ENCODE measurements at places on chromosomes 1 and 21.

DNA sequence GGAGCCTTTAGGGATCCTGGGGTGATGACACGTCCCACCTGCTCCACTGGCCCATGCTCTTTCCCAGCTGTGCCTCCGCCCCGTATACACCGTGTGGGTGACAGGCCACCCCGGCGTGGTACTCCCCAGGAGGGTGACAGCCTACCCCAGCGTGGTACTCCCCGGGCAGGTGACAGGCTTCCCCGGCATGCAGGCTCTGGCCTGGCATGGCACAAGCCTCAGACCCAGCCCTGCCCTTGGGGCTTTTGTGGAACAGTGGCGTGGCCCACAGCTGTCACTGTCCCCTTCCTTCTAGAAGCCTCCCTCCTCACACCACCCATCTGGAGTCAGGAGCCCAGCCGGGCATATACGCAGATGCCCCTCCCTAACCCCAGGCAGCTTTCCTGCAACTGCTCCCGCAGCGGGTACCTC is 4.7 kb upstream of the PFKL start:
- DNase-seq, result no peak

DNA sequence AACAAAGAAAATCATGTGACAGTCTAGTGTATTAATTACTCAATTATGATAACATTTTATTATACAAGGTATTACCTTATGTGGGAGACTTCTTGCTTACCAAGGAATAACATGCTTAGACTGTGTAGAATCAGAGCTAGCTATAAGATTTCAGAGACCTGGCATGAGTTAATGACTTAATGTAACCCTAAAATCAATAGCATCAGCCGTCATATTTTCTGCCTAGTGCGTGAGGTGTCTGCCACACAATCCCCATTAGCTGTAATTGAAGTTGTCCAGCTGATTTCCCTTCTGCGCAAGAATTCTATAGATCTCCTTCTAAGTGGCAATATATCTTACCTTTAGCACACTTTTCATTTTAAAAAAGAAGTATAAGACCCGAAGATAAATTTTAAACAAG is 28.8 kb downstream of the CHODL start:
- no peak for DNase-seq

DNA sequence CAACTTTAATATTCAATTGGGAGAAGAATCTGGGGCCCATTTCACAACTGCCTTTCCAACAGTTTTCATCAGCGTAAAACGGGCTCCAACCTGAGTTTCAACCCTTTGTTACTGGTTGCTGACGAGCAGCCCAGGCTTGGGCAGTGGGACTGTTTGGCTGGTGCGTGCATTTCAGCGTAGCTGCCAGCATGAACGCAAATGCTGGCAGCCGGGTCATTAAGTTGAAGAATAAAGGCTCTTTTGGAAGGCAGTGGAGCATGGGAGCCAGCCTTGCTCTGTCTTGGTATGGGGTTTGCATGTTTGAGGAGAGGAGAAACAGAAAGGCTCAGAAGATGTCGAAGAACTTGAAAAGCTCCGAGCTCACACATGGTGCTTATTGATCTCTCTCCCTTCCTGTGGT is 40.7 kb downstream of the WDR3 start:
- no peak for DNase-seq

DNA sequence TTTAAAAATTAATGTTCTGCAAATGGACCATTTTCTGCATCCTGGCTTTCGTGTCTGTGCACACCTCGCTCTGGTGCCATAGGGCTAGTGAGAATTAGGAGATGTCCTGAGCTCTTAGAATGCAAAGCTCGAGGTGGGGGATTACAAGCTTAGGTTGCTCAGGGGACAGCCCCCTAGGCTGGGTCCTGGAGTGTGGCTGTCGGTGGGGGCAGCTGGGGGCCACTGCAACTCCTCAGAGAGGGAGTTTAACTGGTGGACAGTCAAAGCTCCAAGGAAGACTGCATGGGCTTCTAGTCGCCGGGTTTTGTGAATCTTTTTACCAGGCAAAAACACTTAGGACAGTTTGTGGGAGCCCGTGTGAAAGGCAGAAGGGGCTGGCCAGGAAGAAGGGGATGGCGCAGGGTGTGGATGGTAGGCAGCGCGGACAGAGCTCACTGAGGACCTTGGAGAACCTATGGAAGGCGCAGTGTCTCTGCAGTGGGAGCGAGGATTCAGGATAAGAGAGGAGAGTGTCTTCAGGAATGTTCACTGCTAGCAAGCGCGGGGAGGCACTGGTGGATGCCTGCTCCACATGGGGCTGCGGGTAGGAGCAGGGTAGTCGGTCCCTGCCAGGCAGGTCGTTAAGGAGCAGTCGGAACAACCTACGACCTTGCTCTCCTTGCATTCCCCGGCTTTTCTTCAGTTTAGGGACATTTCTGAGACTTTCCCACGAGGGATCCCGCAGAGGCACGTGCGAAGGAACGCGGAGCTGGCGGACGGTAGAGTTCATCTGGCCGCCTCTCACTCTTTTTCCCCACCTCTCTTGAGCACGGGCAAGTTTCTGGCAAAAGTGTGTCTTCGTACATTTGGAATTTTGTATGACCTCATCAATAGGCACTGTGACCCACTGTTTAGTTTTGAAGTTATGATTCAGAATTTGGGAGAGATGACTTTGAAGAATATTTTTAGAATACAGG is 12.9 kb upstream of the KCNE1 start:
- DNase-seq, result no peak

DNA sequence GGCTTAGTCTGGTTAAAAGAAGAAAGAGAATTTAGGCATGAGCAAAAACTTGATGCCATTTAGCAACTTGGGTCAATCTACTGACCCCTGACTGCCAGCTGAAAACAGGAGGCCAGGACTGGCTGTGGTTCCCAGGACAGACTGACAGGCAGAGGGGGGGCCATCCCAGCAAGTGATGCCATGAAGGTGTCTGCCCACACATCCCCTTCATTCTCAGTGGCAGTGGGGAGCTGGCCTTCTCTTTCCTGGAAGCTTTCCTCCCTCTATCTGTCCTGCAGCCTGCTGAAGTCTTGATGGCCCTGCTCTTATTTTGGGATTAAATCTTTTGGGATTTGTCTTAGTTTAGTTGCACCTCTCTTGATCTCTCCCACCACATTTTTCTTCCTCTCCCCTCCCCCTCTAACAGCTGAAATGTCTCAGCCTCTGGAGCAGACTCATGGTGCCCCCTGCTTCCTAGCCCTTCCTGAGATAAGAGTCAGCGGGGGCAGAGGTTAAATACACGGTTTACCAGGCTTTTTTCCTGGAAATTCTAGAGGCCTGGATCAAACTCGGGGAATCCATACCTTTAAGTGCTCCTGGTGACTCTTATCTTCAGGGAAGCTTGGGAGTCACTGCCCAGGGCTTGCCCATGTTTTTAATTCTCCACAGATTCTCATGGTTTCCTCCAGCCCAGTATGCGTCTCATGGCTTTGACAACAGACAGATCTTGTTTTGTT is 99.5 kb upstream of the TSPAN2 start:
- DNase-seq, result no peak

DNA sequence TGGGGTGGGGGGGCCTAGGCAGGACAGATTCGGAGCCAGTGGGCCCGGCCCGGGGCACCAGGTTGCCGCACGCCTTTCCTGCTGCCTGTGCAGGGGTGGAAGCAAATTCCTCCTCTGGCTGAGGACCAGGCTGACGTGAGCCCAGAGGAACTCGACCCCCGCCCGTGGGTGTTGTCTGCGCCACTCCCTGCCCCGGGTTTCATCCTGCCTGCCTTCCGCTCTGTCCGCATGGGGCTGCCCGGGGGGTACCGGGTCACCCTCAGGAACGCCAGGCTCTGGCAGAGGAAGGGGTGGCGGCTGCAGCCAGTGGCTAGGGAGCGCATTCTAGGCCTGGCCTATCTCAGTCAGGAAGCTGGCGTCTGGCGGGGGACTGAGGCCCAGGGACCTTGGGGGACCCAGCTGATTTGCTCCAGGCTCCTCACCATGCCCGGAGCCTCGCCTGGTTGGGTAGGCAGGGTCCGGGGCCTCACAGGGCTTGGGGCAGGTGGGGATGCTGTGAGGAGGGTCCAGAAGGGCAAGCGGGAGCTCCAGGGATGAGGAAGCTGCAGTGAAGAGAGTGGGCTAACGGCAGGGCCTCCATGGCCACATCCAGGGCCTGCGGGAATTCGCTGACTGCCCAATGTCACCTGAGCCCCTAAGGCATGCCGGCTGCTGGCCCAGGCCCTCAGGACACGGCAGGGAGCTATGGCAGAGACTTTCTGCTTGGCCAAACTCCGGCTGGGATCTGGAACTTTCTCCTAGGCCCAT is 2.4 kb upstream of the IBA57 start:
- no peak for DNase-seq

- no peak for DNase-seq
Measured at GRCh38 chr1:201475130-201475529, 6.1 kb upstream of the PHLDA3 start.

GRCh38 chr1:46131712-46132528 is 509 bp downstream of the PIK3R3 start:
- no peak for DNase-seq

GRCh38 chr1:212402666-212403321 is 11.9 kb downstream of the PACC1 start:
- no peak for DNase-seq

- no peak for DNase-seq
Measured at GRCh38 chr1:59704716-59705115, 110.0 kb upstream of the HOOK1 start.

GRCh38 chr1:196896355-196896754 is 8.5 kb downstream of the CFHR4 start:
- DNase-seq, result no peak

- no peak for DNase-seq
Measured at GRCh38 chr1:17594690-17595601, 55.4 kb downstream of the ARHGEF10L start.

DNA sequence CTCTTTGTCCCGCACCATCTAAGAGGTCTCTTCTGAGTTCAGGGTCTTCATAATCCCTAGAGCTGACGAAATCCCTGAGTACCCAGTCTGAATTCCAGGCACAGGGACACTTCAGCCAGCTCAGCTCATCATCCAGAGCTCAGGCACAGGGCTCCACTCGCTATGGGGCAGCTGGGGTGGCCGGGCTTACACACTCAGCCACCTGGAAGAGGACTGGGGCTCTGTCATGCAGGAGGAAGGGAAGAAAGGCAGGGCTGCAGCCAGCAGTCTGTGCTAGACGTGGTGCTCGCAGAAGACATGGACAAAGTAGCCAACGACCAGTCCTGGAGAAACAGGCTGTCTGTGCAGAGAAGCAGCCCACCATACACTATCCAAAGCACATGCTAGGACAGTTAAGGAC is 88.5 kb downstream of the POFUT2 start:
- DNase-seq, result no peak

- DNase-seq, result no peak
Measured at GRCh38 chr1:19557609-19558051, 72.3 kb upstream of the CAPZB start.

DNA sequence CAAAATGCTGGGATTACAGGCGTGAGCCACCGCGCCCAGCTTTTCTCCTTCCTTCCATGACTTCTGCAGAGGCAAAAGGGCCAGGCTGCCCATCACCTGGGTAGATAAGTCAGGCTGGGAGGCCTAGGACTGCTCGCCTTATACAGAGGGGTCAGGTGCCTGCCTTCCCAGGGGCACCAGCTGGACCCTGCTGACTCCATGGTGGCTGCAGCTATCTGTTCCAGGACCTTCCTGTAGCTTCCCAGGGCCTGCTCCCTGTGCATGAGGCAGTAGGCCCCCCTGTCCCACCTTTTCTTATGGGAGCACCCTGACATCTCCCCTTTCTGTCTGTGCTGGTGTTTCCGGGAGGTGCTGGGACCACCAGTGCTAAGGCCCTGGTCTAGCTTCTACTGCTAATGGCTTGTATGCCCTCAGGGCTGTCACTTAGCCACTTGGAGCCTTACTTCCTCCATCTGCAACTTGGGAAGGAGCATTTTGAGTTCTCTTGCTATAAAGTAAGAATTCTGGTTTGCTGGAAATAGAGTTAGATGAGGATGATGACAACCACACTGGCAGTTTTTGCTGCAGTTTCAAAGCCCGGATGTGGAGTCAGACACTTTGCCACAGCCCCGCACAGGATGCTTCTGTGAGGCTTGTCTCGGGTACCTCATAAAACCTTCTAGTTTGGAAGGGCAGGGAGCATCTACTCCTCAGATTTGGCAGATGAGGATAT is 14.4 kb downstream of the SOX13 start:
- no peak for DNase-seq

DNA sequence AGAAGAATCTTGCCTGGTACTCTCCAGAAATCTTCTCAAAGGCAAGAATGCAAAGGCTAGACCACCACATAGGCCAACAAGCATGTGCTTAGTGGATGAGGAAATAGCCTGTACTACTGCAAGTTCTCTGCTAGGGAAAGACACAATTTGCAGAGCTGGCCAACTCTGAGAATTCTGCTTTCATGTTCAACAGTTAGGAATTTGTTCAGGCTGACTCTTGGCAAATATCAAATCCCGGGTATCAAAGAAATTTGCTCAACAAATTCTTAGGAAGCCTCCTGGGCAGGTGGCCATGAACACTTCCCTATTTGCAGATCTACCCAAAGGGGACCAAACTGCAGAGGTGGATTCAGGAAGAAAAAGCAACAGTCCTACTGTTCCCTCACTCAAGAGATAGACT is 15.0 kb upstream of the H3-3A start:
- DNase-seq, result no peak

GRCh38 chr1:153679337-153680119 is 1.0 kb downstream of the NPR1 start:
- peak; percentile 43 for DNase-seq
